Stimulated activated CD8-positive, alpha-beta memory T cell treated with anti-CD3 and anti-CD28 coated beads, Interleukin-7, amount 100 ng/mL, for 4 hours (primary cell): ENCODE measurements at places on chromosomes 12 and 14.

DNA sequence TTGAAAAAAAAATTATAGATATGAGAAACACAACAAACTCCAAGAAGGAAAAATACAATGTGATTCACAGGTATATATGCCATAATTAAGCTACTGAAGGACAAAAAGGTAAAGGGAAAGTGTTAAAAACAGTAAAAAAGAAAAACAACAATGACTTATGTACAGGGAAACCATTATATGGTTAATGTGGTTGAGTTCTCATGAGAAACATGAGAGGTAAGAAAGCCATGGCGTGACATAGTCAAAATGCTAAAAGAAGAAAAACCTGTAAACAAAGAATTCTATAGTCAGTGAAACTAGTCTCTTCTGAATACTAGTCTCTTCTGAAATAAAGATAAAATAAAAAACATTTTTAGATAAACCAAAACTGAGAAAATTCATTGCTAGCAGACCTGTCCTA is 109.1 kb downstream of the NEDD1 start:
- DNase-seq, result no peak

DNA sequence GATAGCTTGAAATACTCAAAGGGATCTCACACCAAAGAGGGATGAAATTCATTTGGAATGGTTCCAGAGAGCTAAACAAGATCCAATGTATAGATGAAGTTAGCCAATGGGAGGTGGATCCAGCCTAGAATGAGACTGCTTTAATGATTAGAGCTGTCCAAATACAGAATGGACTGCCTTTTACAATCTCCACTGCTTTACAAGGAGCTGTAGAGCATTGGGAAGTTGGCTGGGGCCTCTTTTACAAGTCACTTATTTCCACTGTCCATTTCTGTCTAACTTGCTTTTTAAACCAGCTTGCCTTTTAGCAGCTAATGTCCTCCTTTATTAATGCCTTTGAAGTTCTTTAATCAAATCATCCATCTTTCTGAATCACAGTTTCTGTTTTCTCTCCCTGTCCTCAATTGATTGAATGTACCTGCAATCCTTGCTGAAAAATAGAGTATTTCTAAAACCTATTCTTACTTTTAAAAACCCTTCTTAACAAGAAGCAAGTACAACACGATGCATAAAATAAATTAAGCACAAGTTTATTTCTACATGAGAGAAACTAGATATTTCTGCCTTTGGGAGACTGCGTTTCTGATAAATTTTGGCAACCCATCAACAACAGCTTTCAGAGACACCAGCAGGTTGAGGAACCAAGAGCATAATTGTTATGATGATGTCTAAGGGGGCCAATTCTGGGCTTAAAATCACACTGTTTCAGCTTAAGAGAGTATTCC is 3.4 kb upstream of the ATP2A2 start:
- DNase-seq, result no peak

DNA sequence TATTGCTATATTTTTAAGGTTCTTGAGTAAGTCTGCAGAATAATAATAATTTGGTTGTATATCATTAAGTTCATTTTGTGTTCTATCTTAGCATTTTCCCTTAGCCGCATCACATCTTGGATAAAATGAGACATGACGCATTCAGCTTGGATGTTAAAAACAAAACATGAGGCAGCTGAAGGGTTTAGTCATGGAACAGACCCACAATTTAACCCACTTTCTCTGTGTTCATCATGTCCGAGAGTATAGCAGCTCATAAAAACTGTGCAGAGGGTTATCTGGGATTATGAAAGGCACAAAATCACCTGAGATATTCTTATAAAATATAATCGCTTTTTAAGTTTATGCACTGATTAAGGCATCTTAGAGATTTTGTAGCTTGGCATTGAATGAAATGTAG is 219.3 kb downstream of the TRHDE start:
- no peak for DNase-seq

DNA sequence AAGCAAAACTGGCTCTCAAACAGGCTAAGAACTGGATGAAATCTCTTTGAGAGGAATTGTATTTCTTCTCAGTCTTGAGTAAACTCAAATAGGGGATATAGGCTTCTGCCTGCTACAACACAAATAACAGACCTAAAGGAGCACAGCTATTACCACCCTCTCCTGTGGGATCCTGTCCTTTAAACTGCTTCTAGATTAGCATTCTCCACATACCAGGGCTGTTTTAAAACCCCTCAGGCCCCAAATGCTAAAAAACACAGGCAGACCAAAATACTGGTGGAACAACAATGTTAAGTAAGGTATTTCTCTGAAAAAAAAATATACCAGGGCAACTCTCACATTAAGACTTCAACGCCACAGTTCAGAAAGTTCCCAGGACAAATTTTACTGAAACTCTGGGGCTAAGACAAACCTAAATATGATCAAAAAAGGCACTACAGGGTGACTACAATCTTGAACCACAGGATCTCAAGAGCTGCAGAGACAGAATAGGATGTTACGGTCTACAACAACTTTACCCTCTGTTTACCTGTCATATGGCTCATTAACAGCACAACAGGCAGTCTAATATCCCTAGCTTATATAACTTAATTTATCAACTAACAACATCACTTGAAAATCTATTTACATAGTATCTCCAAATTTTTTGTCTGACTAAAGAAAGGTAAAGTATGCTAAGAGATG is 7.2 kb downstream of the CPNE8 start:
- no peak for DNase-seq

DNA sequence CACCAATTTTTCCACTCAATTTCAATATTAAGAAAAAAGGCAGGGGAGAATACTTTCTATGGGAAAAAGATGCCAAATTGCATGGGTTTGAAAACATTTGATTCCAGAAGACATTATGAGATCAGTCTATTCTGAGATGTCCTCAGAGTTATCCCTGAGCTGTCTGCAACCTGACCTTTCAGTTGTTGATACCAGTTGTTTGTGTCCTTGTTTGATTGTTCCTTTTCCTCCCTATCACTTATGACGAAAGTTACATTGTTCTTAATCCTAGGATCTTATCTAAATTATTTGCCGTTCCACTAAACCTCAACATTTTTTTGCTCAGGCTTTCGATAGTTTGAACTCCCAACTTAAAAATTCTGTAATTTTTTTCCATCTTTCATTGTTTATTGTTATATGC is 336.3 kb upstream of the NOVA1 start:
- no peak for DNase-seq

DNA sequence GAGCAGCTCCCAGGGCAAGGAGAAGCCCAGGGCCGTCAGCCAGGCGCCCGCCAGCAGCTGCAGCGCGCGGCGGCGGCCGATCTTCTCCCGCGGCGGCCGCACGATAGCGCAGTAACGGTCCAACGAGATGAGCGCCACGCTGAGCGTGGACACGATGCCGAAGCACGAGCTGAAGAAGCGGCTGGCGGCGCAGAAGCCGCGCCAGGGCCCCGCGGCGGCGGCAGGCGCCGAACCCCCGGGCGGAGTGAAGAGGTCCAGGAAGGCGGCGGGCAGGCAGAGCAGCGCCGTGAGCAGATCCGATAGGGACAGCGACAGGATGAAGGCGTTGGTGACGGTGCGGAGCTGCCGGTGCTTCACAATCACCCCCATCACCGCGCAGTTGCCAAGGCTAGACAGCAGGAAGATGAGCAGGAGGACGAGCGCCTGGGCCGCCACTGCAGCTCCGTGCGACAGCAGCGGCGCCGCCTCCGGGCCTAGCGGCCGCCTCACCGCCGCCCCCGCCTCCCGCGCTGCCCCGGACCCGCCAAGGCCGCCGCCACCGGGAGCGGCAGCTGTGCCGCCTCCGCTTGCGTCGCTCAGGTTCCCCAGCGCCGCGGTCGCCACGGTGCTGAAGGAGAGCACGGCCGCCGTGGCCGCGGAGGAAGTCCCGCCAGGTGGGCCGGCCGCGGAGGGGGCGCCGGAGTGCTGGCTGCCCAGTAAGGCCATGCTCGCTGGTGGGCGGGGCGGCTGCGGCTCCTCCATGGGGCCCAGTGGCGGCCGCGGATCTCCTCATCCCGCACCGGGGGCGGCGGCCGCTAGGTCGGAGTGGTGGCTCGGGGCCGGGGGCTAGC is 479 bp downstream of the GPR135 start:
- no peak for DNase-seq

DNA sequence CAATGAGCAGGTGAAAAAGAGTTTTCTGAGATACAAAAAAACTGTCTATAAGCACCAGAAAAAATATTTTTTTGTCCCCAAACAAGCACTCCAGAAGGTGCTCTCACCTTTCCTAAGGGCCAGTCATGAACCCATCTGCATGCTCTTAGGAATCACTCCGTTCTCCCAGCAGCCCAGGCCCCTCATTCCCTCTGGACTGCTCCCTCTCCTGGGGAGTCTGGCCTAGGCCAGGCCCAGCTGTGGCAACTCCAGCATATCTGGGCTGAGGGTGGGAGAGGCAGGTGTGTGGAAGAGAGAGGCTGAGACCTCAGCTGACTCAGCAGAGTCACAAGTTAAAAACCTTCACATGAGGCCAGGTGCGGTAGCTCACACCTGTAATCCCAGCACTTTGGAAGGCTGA is 54.6 kb downstream of the TRAFD1 start:
- DNase-seq, result no peak

DNA sequence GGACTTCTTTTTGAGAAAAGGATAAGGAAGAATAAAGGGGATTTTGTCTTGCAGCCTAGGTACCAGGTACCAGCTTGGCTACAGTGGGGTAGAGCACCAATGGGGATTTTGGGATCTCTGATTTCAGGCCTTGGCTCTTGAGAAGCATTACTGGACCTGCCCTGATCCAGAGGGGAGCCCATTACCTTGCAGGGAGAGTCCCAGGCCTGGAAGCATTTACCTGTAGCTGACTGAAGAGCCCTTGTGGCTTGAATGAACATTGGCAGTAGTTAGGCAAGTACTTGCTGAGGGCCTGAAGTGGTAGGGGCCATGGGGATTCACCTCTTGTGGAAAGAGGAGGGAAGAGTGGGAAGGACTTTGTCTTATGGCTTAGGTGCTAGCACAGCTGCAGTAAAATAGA is 308.2 kb upstream of the FBXO33 start:
- DNase-seq, result no peak

GRCh38 chr14:42980419-42980818 is 1373.7 kb downstream of the LRFN5 start:
- no peak for DNase-seq

- DNase-seq, result no peak
Observed at GRCh38 chr14:102588821-102589220, 3.6 kb upstream of the RCOR1 start.

DNA sequence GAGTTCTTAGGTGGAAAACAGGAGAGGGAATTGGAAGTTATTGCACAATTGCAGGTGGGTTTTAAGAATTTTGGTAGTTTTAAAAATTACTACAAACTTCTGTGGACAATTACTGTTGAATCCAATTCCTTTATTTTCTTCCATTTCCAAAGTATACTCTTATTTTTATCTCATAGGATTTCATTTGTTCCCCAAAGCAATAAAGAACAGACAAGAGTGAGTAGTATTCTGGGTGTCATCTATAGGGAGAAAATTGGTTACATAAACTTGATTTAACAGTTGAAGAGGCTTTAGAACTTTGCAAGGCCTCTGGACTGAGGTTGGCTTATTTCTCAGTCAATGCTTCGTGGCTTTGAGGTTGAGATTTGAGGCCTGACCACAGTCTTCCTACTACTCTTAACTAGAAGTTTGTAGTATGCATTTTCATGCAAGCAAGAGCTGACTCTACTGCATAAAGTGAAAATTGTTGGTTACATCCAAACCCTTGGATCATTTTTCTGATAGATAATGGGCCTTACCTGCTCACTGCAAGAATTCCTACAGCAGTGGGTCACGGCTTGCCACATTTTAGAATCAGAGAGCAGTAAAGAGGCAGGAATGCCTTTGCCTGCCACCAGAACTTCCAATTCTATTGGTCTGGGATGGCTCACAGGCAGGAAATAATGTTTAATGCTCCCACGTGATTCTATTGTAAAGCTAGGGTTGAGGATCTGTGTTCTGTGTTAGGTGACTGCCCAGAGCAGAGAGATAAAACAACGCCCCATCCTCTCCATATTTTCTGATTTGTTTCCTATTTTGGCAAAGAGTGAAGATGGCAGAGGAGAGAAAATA is 270.5 kb downstream of the TTC6 start:
- no peak for DNase-seq

GRCh38 chr12:79644274-79645234 is 46.2 kb downstream of the PAWR start:
- DNase-seq, result no peak
